H9 (cell line): ENCODE measurements at places on chromosomes 2 and 18.

DNA sequence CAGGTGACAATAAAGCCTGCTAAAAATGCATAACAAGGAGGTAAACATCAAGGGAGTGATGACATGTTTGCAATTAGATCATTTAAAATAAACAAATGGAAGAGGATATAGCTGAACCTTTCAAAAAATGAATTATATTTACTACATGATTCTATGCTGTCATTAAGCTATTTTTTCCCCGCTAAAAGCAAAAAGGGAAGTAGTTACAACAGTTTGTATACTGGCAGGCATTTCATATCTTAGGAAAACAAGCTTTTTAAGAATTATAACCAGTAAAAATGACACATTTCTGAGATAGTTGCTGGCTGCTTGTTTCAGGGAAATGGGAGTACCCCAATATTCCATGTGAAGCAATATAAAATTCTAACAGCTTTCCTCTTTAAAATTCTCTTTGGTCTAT is 89.1 kb upstream of the ITGB6 start:
- no peak for DNase-seq

DNA sequence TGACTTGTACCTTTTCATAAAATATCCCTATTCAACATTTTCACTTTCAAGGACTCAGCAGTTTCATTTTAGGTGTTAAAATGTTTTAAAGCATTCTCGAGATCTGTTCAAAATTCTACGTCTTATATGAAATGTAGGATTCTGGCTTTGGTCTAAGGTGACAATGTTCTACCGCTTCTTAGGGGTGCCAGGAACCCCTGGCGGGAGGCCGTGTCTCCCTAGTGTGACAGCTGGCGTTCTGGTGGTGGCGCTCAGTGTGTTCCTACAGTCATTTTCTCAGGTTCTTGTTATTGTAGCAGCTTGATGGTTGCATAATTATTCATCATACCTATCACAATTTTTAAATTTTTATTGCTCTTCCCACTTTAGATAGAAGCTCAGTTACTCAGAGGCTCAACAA is 204.6 kb downstream of the AGAP1 start:
- no peak for DNase-seq

DNA sequence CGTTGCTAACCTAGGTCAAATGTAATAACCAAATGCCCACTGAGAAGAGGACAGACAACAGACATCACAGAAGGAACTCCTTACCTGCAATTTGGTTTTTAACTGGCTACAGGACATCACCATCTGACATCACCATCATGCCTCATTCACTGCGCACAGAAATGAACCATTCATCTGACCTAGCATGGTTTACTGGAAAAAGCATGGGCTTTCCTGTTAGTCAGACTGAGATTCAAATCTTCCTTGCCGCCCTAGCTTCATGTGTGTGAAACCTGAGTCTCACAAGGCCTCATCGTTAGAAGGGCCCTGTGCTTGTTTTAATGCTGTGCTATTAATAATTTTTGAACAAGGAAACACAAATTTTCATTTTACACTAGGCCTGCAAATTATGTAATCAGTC is 1.1 kb upstream of the HIBCH start:
- no peak for DNase-seq

GRCh38 chr2:42878581-42878980 is 86.2 kb upstream of the HAAO start:
- no peak for DNase-seq

- DNase-seq: no peak
Measured at GRCh38 chr2:118089139-118089800, 999 bp downstream of the INSIG2 start.

DNA sequence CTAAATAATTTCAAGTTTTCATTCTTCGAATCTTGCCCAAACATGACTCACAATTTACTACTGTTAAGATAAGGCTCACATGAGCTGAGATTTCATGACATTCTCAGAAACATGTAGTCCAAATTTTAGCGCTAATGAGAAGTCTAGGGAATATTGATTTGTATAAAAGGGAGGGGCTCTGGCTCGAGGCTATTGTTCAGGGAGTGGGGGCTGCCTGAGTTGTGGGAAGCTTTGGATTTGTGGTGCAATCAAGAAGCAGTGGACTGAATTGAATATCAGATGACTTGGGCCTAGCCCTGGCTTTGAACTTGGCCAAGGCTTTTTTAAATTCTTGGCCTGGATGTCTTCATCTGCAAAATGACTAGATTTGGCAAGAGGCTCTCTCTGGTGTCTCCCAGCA is 674.9 kb upstream of the FANCL start:
- no peak for DNase-seq

- no peak for DNase-seq
Measured at GRCh38 chr2:231399853-231400680, 4.6 kb downstream of the B3GNT7 start.

DNA sequence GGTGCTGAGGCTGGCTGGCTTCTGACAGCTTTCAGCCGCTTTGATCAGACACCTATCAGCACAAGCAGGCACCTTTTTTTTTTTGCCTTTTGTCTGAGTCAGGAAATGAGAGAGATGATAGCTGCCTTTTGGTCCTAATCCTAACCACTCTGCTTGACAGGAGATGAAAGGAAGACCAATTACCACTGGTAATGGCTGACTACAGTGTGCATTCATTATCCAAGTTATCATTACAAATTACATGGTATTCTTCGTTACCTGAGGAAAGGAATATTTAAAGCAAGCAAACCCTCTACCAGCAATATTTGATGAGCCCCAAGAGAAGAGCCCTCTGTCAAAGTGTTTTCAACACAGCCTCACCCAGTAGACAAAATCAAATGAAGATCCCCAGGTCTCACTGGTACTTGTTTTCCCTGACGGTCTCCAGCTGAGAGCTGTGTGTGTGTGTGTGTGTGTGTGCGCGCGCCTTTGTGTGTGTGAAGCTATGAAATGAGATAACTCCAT is 925.7 kb downstream of the DCDC2C start:
- no peak for DNase-seq

- peak; percentile 11 for DNase-seq
Measured at GRCh38 chr2:239929504-239929903, 95.6 kb downstream of the NDUFA10 start.

DNA sequence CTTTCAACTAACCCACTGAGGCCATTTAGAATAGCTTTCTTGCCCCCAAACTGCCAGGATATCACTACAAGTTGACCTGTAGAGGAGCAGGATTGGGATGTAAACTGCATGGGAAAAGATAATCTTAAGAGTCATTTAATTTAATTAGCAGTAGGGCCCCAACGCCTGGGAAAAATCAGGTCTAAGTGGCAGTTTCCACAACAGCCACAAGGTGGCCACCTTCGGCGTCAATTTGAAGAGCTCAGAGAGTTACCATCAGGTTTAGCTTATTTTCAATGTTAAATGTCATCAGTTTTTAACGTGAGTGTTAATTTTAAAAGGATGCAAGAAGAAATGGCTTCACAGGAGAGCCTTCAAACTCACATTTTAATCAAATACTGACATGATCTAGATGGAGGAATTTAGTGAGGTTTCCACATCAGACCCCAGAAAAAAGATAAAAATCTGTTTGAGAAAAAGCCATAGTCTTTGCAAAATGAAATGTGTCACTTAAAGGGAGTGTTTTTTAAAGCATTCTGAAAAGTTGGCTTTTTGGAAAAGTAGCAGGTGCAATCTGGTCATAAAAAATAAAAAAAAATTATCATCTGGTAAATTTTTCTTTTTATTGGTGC is 77.3 kb upstream of the UPP2 start:
- no peak for DNase-seq

DNA sequence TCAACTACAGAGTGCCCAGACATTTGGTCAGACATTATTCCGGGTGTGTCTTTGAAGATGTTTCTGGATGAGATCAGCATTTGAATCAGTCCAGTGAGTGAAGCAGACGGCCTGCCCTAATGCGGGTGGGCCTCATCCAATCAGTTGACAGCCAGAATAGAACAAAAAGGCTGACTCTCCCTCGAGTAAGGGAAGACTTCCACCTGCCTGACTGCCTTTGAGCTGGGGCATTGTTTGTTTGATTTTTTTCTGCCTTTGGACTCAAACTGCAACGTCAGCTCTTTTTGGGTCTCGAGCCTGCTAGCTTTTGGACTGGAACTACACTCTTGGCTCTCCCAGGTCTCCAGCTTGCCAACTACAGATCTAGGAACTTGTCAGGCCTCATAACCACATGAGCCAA is 111.7 kb upstream of the AGAP1 start:
- no peak for DNase-seq

- no peak for DNase-seq
Measured at GRCh38 chr2:215521031-215521430, 85.2 kb upstream of the FN1 start.

DNA sequence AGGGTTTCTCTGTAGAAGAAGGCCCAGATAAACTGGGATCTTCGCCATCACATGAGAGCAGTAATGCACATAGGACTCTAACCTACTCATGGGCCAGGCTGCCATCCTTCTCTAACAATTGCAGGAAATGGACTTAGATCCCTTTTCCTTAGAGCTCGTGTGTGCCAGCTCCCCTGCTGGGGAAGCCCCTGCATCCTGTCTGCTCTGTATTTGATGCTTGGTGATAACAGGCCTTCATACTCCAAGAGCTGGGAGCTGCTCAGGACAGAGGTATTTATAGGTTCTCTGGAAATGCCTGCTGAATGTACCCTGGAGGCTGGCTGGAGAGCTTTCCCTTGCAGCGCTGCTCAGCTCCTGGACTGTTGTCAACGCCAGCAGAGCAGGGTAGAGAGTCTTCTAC is 249.6 kb downstream of the MTX2 start:
- peak; percentile 31 for DNase-seq

DNA sequence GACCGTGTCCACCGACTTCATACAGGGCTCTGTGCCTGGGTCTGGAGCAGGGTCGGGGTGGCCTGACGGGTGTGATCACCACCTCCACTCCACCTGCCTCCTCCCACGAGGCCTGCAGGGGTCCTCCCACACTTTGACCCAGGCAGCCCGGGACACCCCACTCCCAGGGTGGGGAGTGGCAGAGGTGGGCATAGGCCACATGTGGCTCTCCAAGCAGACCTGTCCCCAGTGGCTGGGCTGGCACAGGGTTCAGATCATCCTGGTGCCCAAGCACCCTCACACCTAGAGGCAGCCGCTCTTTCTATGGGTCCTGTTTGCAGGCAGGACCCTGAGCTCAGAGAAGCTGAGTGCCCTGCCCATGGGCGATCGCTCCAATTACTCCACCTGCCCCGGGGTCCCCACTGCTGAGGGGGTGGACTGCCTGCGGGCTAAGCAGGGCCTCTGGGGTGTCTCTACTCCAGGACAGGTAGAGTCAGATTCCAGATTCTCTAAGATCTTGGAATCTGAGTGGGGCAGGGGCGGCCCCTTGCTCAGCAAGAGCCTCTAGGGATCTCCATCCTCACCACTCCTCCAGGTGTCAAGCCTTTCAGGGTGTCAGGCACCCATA is 1.4 kb downstream of the NEURL3 start:
- no peak for DNase-seq

DNA sequence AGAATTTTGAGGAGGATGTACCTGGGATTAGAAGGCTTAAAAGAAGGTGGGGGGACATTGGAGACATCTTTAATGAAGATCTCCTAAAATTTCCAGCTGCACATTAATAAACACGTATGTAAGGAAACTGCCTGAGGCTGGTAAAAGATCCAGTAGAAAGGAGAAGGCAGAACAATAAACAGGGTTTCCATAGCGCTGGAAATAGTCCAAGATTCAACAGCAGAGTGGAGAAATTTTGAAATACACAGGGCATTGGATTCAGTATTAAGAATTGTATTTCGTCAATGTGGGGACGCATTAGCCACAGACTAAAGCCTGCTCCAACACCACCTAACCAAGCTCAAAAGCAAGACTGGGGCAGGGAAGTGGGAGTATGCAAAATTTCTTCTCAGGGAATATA is 606.9 kb upstream of the NRXN1 start:
- no peak for DNase-seq

DNA sequence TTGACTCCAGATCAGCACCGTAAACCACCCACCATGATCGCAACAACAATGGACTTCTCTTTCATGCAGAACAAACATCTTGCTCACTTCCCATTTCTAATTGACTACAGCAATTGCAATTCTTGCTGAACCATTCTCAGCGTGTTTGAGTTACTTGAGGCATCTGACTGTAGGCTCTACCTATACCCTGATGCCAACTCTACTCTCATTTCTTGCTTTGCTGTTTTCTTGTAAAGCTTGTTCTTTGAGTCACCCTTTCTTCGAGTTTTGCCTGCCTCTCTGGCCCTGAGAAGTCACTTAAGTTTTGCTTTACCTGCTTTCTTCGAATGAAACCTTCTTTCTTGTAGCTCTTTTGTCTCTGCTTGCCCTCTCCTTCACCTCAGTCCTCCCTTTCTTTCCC is 160.5 kb upstream of the RND3 start:
- no peak for DNase-seq

DNA sequence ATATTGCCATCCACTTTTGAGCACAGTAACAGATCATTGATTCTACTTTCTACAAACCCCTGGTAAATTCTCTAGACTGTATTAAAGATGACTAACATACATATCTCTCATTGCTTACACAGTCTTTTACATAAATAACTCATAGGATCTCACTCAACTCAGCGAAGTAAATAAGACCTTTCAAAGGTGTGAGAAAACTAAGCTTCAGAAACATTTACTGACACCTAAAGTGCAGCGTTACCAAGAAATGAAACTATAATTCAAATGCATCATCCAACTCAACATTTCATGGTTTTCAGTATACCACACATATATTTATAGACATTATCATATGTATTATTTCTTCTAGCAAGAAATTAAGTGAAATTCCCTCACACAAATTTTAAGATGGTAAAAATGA is 189.8 kb downstream of the METTL4 start:
- no peak for DNase-seq

GRCh38 chr2:7516484-7517063 is 599.4 kb downstream of the RNF144A start:
- DNase-seq: no peak

- peak; percentile 98 for DNase-seq
Measured at GRCh38 chr2:96138179-96139145, at the start of gene ASTL. Gene ASTL (minus strand): TSS chr2:96138502. CDS start chr2:96138436, 66 bp downstream.

- DNase-seq: no peak
Measured at GRCh38 chr2:16050908-16051489, 110.6 kb downstream of the MYCN start.

DNA sequence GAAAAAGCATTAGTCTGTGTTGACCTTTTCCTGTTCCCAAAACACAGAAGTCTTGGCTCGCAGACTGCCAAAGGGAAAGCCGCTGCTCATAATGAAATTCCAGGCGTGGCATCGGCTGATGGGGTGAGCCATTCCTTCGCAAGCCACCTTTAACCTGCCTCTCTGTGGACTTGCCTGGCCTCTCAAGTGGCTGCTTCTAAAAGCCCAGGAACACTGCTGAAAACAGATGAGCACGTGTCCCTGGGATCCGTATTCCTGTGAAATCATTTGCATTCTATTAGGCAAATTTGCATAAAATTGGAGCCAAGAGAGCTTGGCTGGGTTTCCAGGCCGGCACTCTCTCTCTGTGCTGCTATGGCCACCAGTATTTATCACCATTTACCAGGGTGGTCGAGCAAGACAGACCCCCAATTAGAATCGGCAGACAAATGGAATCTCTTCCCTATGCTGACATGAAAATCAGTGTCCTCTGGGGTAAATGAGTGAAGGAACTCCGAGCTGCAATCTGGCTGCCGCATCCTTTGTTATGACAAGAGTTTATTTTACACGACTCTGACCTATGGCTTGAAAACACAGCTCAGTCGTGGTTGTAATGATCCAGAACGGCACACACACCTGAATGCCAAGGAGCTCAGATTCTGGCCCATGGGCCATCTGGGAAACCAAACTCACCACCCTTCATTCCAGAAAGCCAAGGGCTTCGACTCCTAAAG is 21.7 kb downstream of the BCL2 start:
- DNase-seq: no peak
